ENCODE measurements at places on chromosomes 4 and X. TPM values are rescaled to one million over a fixed set of nuclear protein-coding genes. Genes with fewer than 3 reads are reported as not detected.

Gene AMBN
- 0.87 TPM for polyA plus RNA-seq

DNA sequence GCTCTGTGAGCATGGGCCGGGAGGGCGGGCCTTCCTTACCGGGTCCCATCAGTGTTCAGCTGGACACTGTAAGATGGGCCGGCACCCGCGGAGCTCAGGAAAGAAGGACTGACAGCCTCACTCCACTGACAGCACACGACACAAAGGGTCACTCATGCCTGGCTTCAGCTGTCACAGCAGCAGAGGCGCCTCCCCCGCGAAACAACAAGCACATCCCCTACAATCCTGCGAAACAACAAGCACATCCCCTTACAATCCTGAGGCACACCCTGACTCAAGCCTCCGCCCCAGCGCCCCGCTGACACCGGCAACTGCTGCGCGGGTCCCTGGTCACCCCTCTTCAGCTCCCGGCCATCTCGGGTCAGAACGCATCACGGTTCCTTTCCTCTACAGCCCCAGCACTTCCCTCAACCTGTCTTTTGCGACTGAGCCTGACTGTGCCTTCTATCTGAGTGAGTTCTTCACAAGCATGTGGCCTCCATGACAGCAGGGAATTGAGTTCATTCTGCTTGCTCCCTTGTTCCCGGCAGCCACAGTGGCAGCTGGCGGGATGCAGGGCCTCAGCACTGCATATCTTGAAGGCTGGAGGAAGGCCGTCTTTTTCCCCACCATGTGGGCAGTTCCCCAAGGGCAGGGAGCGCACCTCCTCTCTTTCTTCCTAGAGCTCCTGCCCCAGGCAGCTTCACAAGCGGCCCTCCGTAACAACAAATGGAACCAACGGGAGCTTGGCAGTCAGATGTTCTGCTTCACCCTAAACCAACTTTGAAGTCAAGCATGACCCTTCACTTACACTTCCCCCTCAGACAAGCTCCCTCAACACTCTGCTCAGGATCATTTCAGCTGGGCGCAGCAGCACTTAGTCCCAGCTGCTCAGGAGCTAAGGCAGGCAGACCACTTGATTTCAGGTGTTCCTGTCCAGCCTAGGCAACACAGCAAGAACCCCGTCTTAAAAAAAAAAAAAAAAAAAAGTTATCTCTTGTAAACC is 39.6 kb downstream of the SCD5 start:
- no peak for DNase-seq

- no peak for DNase-seq
These were observed 76.3 kb upstream of the PACRGL start for GRCh38 chr4:20623939-20624338.

DNA sequence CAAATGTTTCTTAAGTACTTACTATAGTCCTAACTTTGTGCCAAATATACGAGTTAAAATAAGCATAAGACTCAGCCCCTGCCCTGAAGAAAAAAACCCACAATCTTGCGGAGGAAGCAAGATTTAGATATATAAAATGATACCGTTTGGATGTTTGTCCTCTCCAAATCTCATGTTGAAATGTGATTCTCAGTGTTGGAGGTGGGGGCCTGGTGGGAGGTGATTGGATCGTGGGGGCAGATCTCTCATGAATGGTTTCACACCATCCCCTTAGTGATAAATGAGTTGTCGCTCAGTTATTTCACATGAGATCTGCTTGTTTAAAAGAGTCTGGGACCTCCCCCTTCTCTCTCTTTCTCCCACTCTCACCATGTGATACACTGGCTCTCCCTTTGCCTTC is 28.7 kb downstream of the EFHC2 start:
- no peak for DNase-seq

Gene CXorf51B
- not detected for polyA plus RNA-seq

Gene SERPINA7
- 0.14 TPM for polyA plus RNA-seq

DNA sequence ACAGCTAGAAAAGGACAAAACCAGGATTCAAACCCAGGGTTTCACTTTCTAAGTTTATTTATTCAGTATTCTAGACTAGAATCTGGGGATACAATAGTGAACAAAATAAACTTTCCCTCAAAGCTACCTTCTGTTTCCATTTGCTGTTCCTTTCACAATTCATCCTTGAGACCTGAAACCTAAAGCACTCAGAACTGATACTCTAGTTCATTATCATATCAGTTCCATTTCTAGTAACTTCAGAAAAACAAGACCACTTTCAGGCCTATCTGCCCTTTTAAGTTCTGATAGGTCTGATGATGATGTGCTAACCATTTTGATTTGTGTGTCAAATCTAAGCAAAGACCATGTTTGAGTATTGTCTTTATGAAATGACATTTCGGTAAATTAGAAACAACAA is 7.8 kb upstream of the XK start:
- no peak for DNase-seq

GRCh38 chrX:11499076-11500044 is 166.4 kb downstream of the ARHGAP6 start:
- no peak for DNase-seq

- DNase-seq, result no peak
These were observed 14.1 kb downstream of the GABRA4 start for GRCh38 chr4:46979283-46979682.

DNA sequence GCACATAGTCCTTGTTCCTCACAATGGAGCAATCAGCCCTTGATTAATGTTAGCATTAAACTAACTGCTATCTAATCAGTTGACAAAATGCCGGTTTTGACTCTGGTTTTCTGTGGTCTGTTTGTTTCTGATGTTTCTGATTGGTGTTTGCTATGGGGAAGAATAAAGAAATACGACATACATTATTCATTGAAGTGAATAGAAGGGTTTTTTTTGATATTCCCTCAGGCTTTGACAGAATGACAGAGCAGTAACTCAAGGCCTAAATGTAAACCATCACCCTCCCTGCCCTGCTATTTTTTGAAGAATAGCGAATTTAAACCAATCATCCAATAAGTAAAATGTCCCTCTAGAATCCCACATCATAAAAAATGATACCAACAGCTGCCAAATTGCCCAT is 65.5 kb upstream of the HS3ST1 start:
- no peak for DNase-seq

Gene ABLIM2
- polyA plus RNA-seq, result 8.4 TPM

Gene CABS1
- polyA plus RNA-seq, result 0.17 TPM

DNA sequence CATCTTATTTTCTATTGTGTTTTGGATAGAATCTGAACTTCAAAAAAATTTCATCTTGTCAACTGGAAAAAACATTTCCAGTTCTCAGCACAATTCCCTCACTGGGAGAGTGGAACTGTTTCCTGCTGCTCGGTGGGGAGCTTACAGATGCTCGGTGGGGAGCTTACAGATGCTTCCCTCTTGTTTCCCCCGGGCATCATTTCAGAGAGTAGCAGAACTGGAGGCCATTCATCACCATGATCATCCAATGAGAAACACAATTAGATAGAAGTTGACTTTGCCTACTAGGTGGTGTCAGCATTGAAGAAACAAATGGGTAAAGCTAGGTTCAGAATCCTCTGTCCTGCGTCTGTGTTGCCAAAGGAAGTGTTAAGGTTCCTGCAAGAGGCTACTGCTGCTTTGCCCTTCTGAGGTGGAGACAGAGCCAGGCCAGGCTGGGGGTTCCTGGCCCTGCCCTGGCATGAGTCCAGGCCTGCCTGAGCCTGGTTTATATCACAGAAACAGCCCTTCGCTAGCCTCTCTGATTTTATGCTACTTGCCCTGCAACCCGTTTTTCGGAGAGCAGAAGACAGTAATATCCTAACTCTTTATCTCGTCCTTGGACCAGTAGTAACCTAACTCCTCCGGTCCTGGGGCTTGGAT is 70.6 kb downstream of the TAPT1 start:
- no peak for DNase-seq

- peak; percentile 29 for DNase-seq
These were observed at the start of gene MTNR1A for GRCh38 chr4:186554914-186555827. Gene MTNR1A (minus strand): TSS chr4:186555567. CDS start chr4:186555365, 202 bp downstream.

Gene KIAA1210
- 3.0 TPM for polyA plus RNA-seq

Gene LARP1B
- 25.4 TPM for polyA plus RNA-seq

Gene SHOX
- 0.08 TPM for polyA plus RNA-seq

- no peak for DNase-seq
These were observed 63.8 kb downstream of the STOX2 start for GRCh38 chr4:183968931-183969330.

DNA sequence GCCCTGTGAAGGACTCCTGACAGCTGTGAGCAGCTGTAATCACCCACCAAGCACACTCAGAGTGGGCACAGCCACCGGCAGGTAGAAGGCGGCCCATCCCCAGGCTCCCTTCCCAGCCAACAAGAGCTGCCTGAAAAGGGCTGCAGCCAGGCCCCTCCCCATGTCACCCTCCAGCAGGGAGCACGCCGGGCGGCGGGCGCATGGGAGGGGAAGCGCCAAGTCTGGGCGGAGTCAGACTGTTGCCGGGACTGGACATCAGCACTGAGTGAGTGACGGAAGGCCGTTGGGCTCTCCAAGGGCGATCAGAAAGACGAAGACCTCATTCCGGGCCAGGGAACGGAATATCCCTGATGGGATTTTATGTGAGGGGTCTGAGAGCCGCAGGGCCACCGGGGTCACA is 82.1 kb downstream of the PPP2R2C start:
- no peak for DNase-seq

Gene FANCB
- 2.6 TPM for polyA plus RNA-seq

DNA sequence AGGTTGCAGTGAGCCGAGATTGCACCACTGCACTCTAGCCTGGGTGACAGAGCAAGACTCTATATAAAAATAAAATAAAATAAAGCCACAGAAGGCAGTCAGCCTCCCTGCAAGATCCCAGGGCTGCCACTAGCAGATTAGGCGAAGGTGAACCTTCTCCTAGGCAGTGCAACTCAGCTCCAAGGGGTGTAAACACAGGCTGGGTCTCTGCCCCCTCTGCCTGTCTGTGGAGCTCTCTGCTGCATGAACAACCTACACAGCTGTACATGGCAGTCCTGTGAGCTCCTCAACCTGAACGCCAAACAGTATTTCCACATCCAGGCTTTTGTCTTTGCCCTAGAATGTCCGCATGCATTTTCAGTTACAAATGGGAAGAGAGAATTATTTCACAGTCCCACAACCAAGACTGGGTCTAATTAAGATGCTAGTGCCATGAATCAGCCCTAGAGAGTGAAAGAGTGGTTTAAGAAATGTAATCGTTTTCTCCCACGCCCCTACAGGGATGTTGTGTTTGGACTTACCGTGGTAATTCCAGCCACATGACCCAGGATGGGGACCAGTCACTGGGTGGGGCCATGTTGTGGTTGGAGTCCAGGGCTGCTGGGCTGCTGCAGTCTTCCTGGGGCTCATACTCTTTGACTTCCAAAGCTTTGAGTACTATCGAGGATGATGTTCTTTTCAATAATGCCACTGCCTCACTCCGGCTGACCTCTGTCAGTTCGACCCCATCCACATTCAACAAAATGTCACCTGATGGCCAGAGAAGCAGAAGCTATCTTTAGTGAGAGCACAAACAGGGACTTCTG is 99.0 kb downstream of the FIP1L1 start:
- DNase-seq, result no peak

GRCh38 chr4:25937801-25938200 is 23.8 kb downstream of the SMIM20 start:
- no peak for DNase-seq

Gene RTL5
- polyA plus RNA-seq, result 31.3 TPM

Gene MTM1
- polyA plus RNA-seq, result 11.7 TPM

Gene HTR2C
- 0.43 TPM for polyA plus RNA-seq

DNA sequence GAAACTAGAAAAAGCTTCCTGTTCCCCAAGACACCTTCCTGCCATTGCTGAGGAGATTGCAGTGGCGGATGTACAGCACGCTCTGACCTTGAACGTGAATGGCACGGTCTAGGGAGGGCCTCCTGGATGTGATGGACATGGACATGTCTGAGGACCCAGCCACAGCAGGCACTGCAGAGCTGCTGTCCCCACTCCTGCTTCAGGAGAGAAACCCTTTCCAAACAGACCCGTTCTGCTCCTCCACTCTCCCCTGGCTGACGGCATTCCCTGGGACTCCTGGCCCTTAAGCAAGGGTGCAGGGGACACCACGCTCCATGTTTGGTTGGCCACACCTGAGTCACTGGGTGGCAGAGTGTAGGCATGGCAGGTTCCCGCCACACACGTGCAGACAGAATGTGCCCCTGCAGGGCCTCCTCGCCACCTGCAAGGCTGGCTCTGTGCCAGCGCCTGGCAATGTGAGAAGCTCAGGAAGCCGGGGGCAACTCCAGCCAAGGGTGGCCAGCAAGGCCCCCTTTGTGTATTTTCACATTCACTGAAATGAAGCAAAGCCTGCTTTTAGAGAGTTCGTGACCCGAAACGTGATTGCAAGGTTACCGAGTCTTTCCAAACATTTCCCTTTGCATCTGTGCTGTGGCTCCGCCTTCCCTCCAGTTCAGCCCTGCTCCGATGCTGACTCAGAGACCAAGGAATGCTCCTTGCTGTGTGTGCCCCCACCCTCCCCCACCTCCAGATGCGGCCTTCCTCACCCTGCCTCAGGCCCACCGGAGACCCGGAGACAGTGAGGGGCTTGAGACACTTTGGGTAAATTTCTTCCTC is 46.1 kb downstream of the HTRA3 start:
- peak; percentile 88 for DNase-seq

Gene SPP1
- 104 TPM for polyA plus RNA-seq

Measured in left renal cortex interstitium (tissue), 4 donors.